CD4-positive, alpha-beta T cell (primary cell): ENCODE measurements at places on chromosomes 3 and 15. TPM values are rescaled to one million over a fixed set of nuclear protein-coding genes. Genes with fewer than 3 reads are reported as not detected.

Gene ZIC1
- not detected for total RNA-seq

Gene HRG
- not detected for total RNA-seq

GRCh38 chr15:48177383-48177765 lies 721 bp downstream of the MYEF2 start:
- H3K4me1 ChIP-seq: peaks cover 3% of the 10 kb centered on the region
- peaks cover 5% of the 10 kb centered on the region for H3K27me3 ChIP-seq
- DNase-seq: no peak

DNA sequence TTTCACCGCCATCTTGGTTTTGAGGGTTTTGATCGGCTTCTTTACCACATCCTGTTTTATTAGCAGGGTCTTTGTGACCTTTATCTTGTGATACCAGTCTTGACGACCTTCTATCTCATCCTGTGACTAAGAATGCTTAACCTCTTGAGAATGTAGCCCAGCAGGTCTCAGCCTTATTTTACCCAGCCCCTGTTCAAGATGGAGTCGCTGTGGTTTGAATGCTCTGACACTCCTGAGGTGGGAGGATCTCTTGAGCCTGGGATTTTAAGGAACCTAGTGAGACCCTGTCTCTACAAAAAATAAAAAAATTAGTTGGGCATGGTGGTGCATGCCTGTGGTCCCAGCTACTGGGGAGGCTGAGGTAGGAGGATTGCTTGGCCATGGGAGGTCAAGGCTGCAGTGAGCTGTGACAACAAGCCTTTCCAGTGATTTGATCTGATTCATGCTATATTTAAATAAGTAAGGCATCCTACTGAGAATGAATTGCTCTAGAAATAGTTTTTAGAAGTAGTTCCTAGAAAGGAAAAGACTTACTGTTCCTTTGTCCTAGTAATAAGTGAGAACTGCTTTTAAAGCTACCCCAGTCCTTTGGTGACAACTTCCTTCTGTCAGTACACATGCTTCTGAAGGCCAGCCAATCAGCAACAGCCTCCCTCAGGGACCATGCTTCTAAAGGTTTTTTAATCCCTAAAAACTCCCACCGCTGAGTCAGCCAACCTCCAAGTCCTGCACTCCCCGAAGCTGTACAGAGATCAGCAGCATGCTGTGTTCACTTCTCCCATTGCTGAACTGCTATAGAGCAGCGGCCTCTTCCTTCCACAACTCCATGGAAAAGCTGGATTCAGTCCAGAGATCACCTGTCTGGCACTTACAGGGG lies 9.1 kb upstream of the CEMIP start:
- H3K27me3 ChIP-seq: no peaks in the 10 kb centered on the region
- H3K36me3 ChIP-seq: no peaks in the 10 kb centered on the region
- no peaks in the 10 kb centered on the region for H3K4me1 ChIP-seq
- no peak overlapping the region for H3K27ac ChIP-seq
- no peak overlapping the region for H3K4me3 ChIP-seq

- DNase-seq: no peak
- no peaks in the 10 kb centered on the region for H3K36me3 ChIP-seq
- peaks cover 2% of the 10 kb centered on the region for H3K4me1 ChIP-seq
These were observed 35.4 kb upstream of the SPRED1 start for GRCh38 chr15:38217191-38217595.

- peaks cover 58% of the 10 kb centered on the region for H3K36me3 ChIP-seq
- DNase-seq: no peak
- no peak overlapping the region for H3K4me3 ChIP-seq
- peaks cover 23% of the 10 kb centered on the region for H3K4me1 ChIP-seq
- H3K27ac ChIP-seq: no peak overlapping the region
These were observed 13.1 kb downstream of the SLC6A6 start for GRCh38 chr3:14415501-14415900.
